Esophagus squamous epithelium (tissue), 5 donors: ENCODE measurements at places on chromosomes 4 and X. TPM values are rescaled to one million over a fixed set of nuclear protein-coding genes. Genes with fewer than 3 reads are reported as not detected.

GAGE13 gene
- not detected for total RNA-seq

GPC4 gene
- total RNA-seq: 8.2 TPM

ZBED1 gene
- 17.5 TPM for total RNA-seq

GRCh38 chr4:87316961-87317360 lies 5.7 kb downstream of the HSD17B13 start:
- no peak for DNase-seq

DNA sequence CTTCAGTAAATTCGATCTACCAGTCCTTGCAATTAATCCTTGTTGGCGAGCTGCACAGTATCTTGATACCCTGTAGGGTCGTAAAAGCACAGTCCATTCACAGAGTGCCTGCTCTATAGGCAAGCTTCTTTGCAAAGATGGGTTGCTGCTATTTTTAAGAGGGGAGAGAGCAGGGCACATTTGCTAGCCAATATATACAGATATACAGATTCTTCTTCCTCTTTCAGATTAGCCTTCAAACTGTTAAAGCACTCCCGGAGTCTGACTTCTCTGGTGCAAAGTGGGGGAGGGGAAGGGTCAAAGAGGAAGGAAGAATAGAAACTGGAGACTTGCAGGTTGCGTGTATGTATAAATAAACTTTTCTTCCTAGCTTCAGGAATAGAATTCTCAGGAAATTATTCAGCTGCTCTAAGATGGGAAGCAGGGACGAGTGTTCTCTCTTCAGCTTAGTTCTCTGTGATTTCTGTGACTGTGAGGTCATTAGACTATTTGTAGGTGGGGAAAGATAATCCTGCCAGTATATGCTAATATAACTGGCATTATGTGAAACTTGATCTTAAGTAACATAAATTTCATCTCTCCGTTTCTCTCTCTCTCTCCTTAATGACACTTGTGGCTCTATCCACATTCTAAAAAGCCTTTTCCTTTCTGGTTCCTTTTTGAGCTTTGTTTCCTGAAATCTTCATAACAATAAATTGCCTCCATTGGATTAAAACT lies at the start of gene CYSLTR1:
Gene CYSLTR1, minus strand, starts transcription at position 242 of the 717 bp plus-strand sequence. CDS start 53,865 bp downstream, outside the sequence.
- DNase-seq: no peak

DNA sequence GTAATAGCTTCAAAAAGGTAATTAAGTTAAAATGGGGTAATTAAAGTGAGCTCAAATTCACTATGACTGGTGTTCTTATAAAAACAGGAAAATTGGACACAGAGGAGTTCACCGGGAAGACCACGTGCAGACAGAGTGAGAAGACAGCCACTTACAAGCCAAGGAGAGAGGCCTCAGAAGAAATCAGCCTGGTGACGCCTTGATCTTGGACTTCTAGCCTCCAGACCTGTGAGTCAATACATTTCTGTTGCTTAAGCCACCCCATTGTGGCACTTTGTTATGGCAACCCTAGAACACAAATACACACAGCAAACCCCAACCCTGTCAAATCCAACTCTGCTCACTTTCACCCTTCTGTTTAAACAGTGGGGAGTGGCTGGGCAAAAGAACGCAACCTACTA lies 4.1 kb upstream of the CD38 start:
- DNase-seq: no peak

GRCh38 chr4:71520850-71521249 lies 182.0 kb downstream of the SLC4A4 start:
- DNase-seq: no peak

NCAPG gene
- 18.4 TPM for total RNA-seq

- DNase-seq: no peak
Observed at GRCh38 chrX:45598861-45599260, 398.2 kb upstream of the DIPK2B start.

DNA sequence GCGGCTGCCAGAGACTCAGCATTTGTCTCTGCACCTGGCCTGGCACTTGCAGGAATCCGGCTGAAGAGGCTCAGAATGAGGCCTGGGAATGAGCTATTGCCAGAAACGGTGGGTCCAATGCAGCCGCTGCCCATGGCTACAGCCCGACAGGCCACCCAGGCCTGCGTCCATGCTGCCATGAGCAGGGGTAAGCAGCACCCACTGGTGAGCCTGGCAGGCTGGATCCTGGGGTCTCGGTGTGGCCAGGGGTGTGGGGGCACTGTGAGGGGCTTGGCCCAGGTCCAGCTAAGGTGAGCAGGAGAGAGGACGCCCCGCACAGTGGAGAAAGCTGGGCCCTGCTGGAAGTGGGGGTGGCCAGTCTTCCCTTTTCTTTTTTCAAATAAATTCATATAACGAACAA lies 60.3 kb upstream of the MXD4 start:
- DNase-seq: no peak

DMRTC1 gene
- total RNA-seq: not detected

- no peak for DNase-seq
Observed at GRCh38 chr4:171676555-171677215, 136.5 kb upstream of the GALNTL6 start.
